ENCODE measurements at places on chromosomes 1 and 21.
A peak's percentile ranks its signal among the peaks of the same experiment; 100 is the strongest.

DNA sequence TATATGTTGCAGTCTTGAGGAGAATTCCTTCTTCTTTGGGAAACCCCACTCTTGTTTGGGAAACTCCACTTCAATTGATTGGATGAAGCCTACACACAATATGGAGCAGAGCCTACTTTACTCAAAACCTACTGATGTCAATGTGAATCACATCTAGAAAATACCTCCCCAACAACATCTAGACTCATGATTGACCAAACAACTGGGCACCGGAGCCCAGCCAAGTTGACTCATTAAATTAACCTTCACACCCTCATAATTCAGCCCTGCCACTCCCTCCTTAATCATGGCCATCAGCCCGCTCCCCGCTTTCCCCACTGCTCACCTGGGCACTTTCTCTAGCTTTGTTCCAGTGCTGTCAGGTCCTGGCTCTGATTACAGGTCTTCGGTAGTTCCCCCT, 208.1 kb upstream of the MAP1LC3C start:
- DNase-seq, result no peak

DNA sequence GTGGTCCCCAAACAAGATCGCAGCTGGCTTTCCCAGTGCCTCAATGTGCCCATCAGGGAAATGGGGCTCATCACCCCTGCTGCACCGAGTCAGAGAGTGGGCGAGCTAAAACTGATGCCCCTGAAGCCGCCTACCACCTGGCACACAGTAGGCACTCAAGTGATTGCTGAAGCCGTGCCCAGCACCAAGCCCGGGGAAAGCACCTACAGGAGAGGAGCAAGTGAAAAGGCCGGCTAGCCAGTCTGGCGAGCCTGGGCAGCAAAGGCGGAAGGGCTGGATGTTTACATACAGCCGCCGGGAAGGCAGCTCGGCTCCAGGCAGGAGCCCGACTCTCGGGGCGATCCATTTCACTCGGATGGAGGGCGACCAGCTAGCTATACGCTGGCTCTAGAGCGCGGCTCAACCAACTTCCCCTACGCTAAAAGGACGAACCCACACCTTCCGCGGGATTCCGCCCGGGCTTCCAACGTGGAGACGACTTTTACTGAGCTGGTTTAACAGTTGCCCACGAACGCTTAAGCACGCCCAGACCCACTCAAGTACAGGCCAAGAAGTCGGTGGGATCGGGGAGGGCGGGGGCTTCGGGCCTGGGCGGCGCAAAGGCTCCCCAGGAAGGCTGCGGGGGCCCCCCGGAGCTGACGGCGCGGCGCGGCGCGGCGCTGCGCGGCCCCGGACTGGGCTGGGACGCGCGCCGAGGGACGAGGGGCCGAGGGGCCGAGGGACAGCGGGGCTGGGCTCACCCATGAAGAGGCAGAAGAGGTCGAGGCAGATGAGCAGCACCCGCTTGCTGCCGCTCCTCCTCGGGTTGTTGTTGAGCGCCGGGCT, 1.0 kb downstream of the PLPP3 start:
- peak; percentile 21 for DNase-seq

- DNase-seq, result no peak
Observed at GRCh38 chr1:154967331-154967950, 3.1 kb downstream of the SHC1 start.

GRCh38 chr21:41141031-41141457, 26.9 kb upstream of the BACE2 start:
- DNase-seq, result no peak
